ENCODE measurements at places on chromosomes 5 and 9. TPM values are rescaled to one million over a fixed set of nuclear protein-coding genes. Genes with fewer than 3 reads are reported as not detected.
A peak's percentile ranks its signal among the peaks of the same experiment; 100 is the strongest.

Gene CRB2
- not detected for total RNA-seq

Gene CER1
- total RNA-seq, result not detected

Gene SLC6A18
- total RNA-seq, result not detected

Gene IFNA16
- not detected for total RNA-seq

- no peak for DNase-seq
Measured at GRCh38 chr9:25813478-25813877, 135.2 kb upstream of the TUSC1 start.

DNA sequence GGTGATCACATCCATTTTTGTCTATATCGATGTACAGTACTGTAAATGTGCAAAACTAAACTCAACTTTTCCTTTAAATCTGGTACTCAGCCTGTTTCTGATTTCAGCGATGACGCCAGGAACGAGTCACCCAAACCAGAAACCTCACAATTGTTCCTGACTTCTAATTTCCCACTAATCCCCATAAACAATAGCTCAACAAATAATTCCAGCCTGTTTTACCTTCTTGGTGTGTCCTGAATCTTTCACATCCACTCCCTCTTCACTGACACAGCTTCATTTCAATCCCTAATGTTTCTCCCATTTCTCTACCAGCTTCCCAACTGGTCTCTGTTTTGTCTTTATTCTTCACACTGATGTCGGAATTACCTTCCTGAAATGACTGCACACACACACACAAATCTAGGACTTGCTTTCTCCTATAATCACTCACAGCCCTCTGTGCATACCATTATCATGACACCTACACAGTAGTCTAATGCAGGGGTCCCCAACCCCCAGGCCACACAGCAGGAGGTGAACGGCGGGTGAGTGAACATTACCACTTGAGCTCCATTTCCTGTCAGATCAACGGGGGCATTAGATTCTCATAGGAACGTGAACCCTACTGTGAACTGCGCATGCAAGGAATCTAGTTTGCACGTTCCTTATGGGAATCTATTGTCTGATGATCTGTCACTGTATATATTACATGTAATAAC is 97.8 kb upstream of the SLC30A5 start:
- DNase-seq, result peak; percentile 41

Data from activated CD4-positive, alpha-beta T cell treated with anti-CD3 and anti-CD28 coated beads, Interleukin-2, amount 10 ng/mL, durations not matched to agents 24 days and 14 days (primary cell).